Activated CD8-positive, alpha-beta memory T cell treated with anti-CD3 and anti-CD28 coated beads for 4 hours (primary cell): ENCODE measurements at places on chromosomes 2 and 18.
A peak's percentile ranks its signal among the peaks of the same experiment; 100 is the strongest.

DNA sequence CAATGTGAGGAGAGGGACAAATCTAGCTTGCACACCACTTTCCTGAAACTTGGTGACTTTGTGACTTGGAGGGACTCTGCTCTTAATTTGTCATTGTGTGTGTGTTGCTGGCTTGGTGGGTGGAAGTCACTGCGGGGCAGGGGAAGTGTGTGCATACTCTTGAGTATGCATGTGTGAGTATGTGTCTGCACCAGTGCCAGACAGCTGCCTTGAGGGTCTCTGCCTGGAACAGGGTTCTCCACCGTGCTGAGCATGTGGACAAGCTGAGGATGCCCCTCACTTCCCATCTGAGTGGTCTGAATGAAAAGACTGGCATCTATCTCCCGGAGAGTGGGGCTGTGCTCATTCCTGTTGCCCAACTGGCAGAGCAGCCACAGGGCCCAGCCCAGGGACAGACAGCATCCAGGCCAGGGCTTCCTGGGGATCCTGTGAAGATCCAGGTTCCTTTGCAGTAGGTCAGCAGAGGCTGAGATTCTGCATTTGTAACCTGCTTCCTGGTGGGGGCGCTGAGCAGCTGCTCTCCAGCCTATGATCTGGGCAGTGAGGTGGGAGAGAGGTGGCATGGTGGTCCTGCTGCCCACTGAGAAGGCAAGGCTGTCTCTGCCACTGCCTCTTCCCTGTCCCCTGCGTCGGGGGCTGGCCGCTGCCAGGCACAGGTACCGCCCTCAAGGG is 138.9 kb upstream of the HAAO start:
- no peak for DNase-seq

GRCh38 chr2:206824087-206824618 is 58.7 kb downstream of the FASTKD2 start:
- no peak for DNase-seq

DNA sequence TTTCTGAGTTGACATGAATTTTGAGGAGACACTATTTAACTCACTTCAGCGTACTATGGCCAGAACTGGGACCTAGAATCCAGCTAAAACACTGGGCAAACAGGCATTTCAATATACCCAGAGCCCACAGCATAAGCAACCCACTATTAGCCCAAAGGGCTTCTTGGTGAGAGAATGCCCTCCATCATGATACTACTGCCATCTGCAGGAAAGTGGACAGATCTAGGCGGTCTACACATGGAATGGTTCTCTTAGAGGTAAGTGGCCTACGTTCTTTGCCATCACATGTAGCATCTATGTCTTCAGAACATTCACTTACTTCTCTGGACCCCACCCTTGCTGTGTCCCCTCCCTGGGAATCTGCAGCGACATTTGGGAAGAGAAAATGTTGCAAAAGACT is 181.3 kb upstream of the LINC00305 start:
- no peak for DNase-seq

GRCh38 chr2:218785103-218785502 is 3.2 kb downstream of the CYP27A1 start:
- no peak for DNase-seq

DNA sequence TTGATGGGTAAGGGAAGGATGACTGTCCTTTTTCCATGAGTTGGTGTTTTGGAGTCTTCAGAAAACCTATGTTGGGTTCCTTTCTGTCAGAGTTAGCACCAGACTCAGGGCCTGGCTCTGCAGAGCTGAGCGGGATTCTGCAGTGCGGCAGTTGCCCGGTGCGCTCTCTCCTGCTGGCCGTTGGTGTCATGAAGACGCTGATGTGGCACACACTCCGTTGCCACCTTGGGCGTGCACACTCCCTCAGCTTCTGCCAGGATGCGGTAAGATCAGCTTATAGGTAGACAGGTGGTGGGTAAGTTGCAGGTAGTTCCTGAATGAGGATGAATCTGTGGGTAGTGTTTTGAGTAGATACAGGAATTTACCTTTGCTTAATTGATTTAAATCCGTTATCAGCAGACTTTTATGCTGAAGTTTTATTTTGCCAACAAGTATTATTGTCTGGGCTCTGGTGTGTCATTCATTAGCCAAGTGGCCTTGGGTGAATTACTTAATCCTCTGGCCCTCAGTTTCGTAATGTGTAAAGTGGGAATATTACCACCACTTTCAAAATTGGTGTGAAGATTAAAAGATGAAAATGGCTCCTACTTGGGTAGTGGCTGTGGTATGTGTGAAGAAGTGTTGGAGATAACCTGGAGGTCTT is 26.8 kb downstream of the DGKD start:
- no peak for DNase-seq

DNA sequence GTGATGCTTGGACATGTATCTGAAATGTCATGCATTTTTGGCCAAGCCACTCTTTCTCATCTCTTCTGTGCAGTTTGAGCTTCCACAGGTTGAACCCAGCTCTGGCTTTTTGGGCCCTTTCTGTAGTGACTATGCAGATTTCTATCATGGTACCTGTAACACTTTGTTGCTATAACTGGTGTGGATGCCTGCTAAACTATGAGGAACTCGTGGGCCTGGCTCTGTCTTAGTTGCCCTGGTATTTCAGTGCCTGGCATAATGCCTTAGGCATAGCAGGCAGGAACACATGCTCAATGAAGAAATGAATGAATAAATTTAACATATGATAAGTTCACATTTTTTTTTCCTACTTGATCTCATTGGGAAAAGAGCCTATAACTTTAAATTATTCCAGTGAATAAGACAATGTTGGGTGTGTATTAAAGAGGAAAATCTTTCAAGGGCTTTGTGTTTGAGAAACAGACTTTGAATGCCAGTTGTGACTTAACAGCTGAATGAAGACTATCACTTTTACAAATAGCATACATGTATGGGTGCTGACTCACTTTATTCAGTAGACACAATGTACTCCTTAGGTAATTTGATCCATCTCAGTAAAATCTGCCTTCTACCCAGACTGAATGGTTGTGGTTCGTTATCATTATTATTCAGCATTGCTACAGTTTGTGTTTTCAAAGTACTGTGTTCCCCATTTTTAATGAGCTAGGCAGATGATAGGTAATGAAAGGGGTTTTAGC is 86.4 kb upstream of the MAP4K3 start:
- DNase-seq, result no peak

- no peak for DNase-seq
Observed at GRCh38 chr18:23595591-23595990, 9.3 kb upstream of the NPC1 start.

- DNase-seq, result no peak
Observed at GRCh38 chr2:109102588-109103233, 26.3 kb upstream of the SH3RF3 start.

GRCh38 chr2:179595284-179595683 is 266.1 kb downstream of the ZNF385B start:
- DNase-seq, result no peak

- no peak for DNase-seq
Observed at GRCh38 chr2:8609357-8609811, 72.5 kb upstream of the ID2 start.

DNA sequence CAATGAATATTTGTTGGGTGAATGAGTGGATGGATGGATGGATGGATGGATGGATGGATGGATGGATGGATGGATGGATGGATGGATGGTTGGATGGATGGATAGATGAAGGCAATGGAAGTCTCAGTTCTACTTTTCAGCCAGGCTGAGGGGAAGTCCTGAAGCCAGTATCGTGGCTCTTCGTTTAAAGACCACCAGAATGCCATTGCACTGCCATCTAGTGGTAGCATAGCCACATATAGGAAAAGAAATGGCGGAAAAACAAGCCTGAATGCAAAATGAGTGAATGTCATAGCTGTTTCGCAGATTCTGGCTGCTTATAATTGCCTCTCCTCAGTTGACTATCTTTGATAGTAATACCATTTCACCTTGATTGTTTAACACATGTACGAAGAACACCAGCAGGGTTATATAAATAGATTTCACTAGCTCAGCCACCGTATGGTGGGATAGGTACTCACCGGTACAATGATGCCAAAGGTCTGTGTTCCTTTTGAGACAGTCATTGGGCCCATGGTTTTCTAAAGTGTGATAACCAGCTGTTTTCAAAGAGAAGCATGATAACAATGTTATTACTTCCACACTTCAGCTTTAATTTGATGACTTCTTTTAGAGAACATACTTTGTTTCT is 62.3 kb upstream of the GREB1L start:
- DNase-seq, result peak; percentile 6
